ENCODE measurements at places on chromosomes 5 and 9.
A peak's percentile ranks its signal among the peaks of the same experiment; 100 is the strongest.

GRCh38 chr9:137454145-137454596, 5.0 kb downstream of the NSMF start:
- no peak for DNase-seq

- DNase-seq, result no peak
Measured at GRCh38 chr5:997001-997474, 11.6 kb upstream of the NKD2 start.

- DNase-seq, result no peak
Measured at GRCh38 chr9:35044071-35044470, 28.4 kb downstream of the VCP start.

GRCh38 chr9:88544245-88544644, 9.3 kb downstream of the NXNL2 start:
- DNase-seq, result no peak

DNA sequence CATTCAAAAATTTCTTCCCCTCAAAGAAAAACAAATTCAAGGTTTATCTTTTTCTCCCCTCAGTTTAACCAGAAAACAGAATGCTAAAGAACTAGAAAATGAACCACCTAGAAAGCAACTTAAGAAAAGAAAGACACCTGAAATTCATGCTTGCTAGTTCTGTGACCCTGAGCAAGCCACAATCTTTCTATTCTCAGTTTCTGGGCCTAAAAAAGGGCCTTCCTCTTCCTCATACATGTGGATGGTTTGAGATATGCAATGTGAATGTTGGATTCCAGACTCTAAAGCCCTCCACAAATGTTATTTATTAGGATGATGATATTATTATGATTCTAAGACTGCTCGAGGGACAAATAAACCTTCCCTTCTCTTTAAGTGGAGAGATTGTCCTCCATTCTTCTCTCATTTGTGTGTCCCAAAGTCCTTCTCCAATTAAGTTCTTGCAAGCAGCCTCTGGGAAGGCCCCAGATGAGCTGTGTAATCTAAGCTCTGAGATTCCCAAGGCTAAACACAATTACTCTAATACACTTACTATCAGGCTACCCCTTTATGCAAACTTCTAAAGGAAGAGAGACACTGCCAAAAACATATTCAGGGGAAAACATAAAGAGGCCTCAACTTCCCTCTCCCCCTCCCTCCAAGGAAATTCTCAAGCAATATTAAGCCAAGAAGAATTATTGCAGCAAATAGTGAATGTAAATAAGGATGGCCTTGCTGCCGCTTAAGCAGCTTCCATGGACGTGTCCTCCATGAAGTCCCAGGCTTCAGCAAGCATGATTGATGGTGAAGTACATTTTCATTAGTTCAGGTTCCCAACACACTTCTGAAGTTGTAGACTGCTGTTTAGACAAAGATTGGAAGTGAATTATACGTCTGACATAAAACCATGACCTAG, 80.2 kb downstream of the PRKACG start:
- DNase-seq, result no peak

GRCh38 chr5:174750711-174751110, 26.3 kb downstream of the MSX2 start:
- DNase-seq, result no peak

DNA sequence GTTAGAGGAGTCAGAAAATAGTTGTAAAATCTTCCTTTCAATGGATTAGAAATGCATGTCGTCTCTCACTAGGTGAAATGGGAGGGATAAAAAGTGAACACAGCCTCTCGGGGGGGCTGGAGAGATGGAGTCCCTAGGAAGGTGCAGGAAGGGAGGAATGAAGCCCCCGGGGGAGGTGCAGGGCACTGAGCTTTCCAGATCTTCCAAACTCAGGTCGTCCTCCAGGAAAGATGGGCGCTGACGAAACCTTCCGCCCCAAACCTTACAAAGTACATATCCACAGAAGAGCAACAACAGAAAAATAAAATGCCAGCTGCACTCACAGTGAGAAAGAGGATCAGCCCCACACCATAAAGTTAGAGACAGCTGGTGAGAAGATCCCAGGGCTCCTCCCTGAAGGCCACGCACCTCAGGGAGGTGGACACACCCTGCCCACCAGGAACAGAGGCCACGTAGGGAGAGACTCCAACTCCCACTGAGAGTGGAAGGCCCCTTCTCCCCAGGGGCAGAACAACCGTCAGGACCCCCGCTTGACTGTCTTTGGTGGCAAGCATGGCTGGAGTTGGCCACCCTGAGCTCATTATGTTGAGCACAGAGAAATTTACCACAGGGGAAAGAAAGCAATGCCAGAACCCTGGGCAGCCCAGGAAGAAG, 174.3 kb downstream of the AUH start:
- DNase-seq, result no peak

DNA sequence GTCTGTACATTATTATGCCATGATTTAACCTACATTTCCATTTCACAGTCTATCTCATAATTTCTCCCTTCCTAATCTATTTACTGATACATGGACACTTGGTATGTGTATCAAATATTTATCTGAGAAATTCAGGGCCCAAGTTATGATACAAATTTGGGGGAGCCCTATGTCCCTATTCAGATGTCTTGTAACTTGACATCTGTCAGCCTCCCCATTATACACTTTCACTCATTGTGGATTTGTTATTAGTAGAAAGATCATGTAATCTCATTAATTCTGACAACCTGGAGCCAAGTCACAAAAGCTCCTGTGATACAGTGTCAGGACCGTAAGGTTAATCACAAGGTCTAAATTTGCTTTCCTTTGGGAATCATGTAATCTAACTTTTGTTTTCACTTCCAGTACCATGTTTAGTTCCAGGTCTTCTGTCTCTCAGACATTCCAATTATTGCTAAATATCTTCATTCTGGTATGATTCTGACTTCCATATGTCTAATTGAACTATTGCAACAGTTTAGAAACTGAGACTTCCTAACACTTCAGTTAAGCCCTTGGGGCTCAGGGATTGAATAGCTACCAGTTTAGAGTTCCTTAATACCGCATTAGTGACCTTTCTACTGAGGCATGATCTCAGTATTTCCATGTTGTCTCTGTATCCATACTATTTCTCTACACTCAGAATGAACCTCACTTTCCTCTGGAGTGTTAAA, 182.9 kb upstream of the NUDT12 start:
- no peak for DNase-seq

- DNase-seq, result no peak
Measured at GRCh38 chr9:12859704-12860251, 85.0 kb downstream of the LURAP1L start.

GRCh38 chr5:79091064-79091463, 20.5 kb upstream of the BHMT start:
- DNase-seq, result no peak

- DNase-seq, result no peak
Measured at GRCh38 chr9:27059907-27060306, 49.1 kb upstream of the TEK start.

DNA sequence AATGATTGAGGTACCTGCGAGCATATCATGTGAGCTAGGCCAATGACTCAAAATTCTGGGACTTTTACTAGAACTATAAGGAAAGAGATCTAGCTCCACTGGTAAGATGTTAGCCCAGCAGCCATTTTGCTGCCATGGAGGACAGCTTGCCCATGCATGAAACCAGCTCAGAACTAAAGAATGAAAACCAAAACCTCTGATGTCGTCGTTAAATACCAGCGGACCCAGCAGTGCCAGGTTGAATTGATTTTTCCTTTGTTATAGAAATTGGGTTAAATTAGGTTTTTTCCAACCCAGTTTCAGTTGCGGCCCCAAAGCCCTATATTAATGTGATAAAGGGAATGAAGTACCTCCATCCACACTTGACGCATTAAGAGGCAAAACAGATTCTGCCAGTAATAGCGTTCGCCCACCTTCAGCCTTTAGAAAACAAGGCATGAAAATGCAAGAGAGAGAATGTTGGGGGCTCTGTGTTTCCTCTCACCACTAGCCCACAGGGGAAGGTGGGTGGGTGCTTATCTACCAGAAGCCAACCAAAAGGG, 5.5 kb upstream of the ITK start:
- DNase-seq, result no peak

DNA sequence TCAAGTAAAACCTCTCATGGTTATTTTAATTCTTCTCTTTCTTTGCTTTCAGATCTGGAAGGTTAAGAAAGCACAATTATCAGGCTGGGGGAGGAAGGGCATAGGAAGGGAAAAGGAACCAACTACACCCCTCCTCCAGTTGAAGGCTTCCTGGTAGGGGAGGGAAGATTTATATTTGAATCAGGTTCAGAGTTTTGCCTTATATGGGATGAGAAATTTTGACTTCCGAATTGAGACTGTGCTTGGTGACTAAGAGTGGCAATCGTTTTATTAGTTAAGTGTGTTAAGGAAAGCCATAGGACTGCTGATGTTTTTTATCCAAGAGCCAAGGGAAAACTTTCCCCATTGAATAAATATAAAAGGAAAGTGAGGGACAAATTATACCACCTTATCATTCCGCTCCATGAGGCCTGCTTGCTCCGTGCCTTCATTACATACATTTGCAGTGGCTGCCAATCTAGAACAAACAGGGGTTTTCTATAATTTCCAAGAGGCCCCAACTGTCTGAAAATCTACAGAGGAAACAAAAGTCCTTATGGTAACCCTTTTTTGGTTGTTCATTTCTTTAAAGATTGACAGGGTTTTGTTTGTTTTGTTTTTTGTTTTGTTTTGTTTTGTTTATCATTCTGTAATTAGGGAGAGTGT, 115.7 kb upstream of the EPB41L4A start:
- DNase-seq, result no peak

DNA sequence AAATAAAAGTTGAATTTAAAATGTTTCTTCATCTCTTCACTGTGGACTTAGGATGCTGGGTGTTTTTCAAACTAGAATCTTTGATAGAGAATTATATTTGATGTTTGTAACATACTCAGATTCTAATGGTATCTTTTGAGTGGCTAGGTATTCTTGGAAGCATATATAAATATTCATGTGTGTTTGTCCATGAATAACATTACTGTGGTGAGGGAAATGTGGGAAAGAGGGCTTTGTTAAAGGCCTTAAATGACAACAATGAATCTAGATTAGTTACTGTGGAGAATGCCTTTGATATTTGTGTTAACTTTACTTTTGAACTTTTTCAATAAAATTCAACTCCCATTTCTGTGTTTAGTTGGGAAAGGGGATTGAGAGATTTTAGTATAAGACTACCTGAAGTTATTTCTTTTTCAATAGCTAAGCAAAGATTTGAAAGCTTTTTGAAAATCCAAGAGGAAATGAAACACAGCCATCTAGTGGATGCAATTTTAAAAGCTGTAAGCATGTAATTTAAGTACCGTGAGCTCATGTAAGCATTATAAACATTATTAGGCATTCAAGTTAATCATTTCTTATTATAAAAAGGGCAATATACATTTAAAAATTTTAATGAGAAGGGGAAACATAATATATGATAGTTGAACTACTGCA, 69.6 kb downstream of the CCDC171 start:
- no peak for DNase-seq

DNA sequence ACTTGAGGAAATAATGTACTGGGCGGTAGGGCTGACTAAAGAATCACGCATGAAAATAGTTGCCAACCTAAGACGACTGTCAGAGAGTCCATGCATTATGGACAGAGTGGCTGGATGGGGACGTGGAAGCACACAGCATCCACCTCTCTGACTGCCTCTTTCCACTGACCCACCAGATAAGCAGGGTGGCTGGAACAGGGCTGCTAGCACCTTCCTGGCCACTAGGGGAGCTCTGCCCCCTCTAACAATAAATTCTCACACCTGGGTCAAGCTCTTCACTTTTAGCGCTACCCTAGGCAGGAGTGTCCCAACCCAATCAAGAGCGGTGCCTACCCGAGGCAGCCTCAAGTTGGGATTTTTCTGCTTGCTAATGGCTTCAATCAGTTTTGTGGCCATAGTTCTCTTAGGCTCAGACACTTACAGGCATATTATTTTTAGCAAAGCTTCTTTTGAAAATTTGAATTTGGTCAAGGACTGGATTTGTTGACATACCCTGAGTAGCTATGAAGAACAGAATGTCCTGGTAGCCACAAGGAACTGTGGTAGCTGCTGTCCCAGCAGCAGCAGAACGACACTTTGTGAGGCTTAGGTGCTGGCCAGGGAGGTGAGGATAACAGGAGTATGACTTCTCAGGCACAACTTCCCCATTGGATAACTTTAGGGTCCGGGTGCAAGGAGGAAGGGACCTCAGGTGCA, 6.9 kb upstream of the TPM2 start:
- peak; percentile 37 for DNase-seq

GRCh38 chr5:67032921-67033664, 163.5 kb downstream of the CD180 start:
- no peak for DNase-seq

DNA sequence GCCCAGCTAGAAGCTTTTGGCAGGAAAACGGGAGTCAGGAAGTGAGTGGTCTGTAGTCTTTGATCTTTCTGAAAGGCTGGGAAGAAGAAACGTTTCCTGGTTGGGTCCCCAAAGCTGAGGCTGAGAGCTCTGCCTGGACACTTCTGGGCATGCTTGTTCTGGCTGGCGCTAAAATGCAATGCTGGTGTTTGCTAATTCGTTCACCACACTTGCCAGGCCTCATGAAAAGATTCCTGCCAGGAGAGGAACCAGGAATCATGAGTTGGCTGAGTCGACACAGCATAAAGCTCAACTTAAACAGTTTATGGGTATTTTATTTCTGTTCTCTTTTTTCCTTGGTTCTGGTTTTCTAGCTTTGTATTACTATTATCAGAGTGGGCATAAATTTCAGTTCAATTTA, 10.7 kb upstream of the PTGR1 start:
- DNase-seq, result no peak

DNA sequence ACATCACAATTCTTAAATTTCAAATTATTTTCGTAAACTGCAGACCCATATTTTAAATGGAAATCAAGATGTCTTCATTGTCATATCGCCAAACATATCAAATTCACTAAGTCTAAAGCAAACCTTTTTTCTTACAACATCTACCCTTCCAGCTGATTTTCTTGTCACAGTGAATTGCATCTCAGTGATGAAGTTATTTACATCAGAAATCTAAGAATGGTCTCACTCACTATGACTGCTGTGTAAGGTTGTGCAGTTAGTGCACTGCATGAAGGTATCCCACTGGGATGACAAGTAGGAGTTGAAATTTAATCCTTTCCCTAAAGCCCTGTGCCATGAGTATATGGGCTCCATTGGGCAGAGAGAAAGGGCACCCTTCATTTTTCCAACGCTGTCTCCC, 399.4 kb upstream of the ITGA1 start:
- DNase-seq, result no peak

- no peak for DNase-seq
Measured at GRCh38 chr9:85666086-85666485, 75.7 kb downstream of the AGTPBP1 start.

DNA sequence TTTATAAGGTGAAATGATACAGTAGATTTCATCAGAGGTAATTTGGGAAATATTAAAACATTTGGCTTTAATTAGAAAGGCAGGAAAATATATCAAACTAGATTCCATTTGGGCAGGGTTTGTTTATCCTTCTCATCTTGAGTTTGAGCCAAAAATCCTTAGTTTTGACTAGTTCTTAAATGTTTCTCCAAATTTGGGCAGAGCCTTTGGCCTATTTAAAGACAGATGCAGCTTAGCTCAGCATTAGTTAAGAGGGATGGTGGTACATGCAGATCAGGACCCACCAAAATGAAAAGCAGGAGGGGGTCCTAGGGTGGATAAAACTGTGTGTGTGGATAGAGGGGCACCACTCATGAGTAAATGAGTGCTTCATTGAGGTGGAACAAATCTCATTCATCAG, 20.3 kb upstream of the ARRDC3 start:
- no peak for DNase-seq
